Effector memory CD8-positive, alpha-beta T cell (primary cell): ENCODE measurements at places on chromosomes 12 and 14.

GRCh38 chr12:93902192-93902591, 225.0 kb downstream of the CRADD start:
- no peak for DNase-seq
- no peak overlapping the region for H3K4me3 ChIP-seq
- no peaks in the 10 kb centered on the region for H3K4me1 ChIP-seq
- H3K27me3 ChIP-seq = no peaks in the 10 kb centered on the region
- H3K36me3 ChIP-seq = peaks cover 6% of the 10 kb centered on the region

DNA sequence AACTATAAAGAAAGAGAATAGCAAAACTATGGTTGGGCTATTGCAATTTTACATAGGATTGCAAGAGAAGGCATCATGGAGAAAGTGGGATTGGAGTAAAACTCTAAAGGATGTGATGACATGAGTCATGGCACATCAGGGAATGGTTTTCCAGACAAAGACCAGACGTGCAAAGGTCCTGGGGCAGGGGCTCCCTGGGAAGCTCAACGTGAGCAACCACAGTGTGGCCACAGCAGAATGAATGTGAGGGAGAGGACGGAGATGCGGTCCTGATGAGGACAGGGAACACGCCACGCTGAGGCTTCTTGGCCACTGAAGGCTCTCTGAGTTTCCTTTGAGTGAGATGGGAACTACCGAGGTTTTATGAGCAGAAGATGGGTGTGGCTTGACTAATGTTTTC, 38.2 kb downstream of the FZD10 start:
- H3K27ac ChIP-seq = no peak overlapping the region
- no peaks in the 10 kb centered on the region for H3K36me3 ChIP-seq
- no peaks in the 10 kb centered on the region for H3K4me1 ChIP-seq
- no peak overlapping the region for H3K4me3 ChIP-seq

DNA sequence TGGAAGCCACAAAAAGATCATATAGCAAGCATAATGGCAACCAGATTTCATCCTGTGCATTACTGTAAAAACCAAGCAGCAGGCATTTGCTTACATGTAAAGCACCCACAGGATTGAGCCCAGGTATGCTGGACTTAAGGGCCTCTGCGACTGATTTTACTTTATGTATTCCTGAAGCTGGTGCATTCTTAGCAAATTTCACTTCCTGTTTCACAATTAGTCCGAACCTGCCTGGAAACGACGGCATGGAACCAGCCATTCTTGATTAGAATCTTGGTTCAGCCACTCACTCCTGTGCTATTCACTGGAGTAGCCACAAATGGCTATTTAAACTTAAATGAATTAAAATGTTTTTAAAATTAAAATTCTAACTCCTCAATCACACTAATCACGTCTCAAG, 239.2 kb downstream of the NUAK1 start:
- no peak for DNase-seq
- H3K27me3 ChIP-seq = no peaks in the 10 kb centered on the region
- peaks cover 3% of the 10 kb centered on the region for H3K36me3 ChIP-seq
- no peak overlapping the region for H3K4me3 ChIP-seq
- H3K27ac ChIP-seq = no peak overlapping the region
- H3K4me1 ChIP-seq = no peaks in the 10 kb centered on the region

DNA sequence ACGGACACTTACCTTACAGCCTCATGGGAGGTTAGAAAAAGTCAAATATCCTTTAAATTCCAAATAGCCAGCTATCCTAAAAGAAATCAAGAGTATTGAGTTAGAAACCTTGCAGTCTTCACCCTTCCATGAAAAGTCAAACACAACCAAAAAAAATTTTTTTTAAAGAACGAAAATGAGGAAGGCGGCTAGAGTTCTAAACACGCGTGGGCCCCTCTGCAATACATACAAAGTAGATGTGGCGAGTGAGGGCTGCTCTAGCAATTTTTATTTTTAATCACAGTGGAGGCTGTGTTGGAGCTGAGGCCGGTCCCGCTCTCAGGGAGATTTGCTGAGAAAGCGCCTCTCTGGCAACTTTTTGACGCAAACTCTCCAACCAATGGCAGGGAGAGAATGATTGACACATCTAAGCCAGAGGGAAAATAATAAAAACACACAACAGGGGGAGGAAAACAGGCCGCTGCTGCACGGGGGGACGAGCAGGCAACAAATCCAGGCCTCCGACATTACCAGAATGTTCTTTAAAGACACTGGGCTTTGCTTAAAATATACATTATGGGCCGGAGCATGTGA, at the start of gene OTX2:
TSS of gene OTX2 (minus strand) at position 333 of the 573 bp plus-strand sequence. CDS start 5,023 bp downstream, outside the sequence.
- no peaks in the 10 kb centered on the region for H3K36me3 ChIP-seq

DNA sequence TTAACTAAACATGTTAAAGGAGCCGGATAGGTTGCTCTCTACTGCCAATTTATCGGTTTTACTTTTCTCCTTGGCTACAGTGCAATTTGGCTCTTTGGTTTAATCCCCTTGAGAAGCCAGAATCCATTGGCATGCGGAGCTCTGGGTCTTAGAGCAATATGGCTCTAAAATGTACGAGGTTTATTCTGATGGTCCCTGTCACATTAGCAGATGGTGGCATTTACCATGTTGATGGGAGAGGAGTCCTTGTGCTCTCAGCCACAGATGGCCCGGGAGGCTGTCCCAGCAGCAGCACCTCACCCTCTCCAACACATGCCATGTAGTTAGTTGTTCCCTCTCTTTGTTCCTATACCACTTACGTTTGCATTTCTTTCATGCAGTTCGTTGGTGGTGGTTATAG, 179.7 kb downstream of the RGS6 start:
- H3K27me3 ChIP-seq = peaks cover 43% of the 10 kb centered on the region
- no peak for DNase-seq
- H3K27ac ChIP-seq = no peak overlapping the region
- H3K4me3 ChIP-seq = no peak overlapping the region
- H3K4me1 ChIP-seq = no peaks in the 10 kb centered on the region

DNA sequence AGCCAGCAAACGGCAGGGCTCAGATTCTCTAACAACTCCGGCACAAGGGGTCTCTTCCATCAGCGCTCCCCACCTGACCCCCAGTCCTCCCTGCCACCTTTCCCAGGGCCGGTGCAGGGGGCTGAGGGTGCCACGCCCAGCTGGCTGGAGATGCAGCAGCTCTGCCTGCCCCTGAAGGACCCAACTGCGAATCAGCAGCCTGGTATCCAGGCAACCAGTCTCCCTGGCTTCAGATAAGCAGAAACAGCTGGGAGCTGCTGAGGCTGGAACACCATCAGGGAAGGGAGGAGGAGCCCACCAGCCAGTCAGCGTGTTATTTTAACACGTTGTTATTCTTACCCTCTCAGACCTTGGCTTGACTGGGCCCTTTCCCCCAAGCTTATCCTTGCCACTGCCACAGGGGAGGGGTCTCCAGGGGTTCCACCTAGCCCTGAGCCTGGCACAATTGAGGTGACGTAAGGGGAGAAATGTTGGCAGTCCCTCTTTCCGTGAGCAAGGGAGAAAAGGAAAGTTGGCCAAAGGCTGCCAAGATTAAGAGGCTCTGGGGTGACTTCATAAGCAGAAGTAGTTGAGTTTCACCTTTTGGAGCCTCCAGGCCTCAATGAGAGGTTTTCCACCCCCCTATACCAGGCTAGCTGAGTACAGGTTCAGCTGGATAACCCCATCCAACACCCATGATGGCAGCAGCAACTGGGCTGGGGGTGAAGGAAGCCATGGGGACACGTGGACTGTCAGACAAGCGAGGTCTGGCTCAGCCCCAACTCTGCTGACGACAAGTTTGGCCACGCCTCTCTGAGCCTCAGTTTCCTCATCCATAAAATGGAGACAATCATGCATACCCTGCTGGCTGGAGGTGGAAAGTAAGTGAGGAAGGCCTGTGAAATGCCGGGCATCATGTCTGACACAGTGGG, 91.1 kb downstream of the IRF2BPL start:
- H3K4me3 ChIP-seq = no peak overlapping the region
- H3K27me3 ChIP-seq = no peaks in the 10 kb centered on the region
- H3K27ac ChIP-seq = no peak overlapping the region
- H3K4me1 ChIP-seq = peaks cover 2% of the 10 kb centered on the region
- H3K36me3 ChIP-seq = no peaks in the 10 kb centered on the region

DNA sequence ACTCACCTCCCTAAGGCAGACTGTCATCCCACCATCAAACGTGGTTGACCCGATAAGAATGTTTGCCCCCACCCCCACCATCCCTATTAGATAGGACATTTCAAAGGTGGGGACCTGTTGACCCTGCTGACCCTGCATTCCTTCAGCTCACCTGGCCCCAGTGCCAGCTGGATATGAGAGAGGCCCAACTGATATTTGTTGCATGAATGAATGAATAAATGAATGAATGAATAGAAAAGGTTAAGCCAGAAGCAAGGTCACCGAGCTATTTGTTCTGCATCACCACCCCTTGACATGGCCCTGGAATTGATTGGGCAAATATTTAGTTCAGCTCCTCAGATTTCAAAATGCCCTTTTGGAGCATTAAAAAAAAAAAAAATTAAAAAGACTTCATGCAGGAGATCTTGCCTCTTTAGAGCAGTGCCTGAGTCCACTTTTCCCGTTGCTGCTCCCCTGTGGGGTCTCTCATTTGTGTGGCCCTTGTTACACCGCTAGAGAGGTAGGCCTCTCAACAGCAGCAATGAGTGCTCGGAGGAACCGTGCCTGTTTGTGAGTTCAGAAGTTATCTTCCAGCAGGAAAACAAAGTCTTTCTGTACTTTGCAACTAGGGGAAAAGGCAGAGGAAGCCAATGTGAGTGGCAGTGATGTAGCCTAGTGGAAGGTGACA, 8.5 kb upstream of the SERPINA5 start:
- H3K4me1 ChIP-seq = no peaks in the 10 kb centered on the region
- no peaks in the 10 kb centered on the region for H3K36me3 ChIP-seq
- no peak for DNase-seq
- H3K4me3 ChIP-seq = no peak overlapping the region
- H3K27me3 ChIP-seq = no peaks in the 10 kb centered on the region

DNA sequence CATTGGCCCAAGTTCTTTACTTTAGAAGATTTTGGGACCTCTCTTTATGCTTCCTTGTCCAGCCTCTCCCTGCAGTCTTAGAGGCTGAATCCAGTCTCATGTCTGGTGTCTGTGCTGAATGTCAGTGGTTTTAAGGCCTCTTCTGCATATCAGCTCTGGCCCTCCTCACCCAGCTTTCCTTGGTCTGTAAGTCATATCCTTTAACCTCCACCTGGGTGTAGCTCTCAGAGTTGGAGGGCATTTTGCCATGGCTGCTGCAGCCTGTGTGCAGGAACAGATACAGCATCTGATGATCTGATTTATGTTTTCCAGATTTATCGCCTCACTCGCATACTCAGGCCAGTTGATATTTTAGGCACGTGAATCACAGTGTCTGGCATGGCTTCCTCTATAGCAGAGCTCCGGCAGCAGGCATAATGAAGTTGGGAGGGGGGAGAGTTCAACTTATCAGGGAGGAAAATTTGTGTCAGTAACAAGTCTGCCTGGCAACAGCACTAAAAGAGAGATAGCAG, 335.0 kb downstream of the PCNX1 start:
- peaks cover 26% of the 10 kb centered on the region for H3K4me1 ChIP-seq
- no peak overlapping the region for H3K4me3 ChIP-seq
- DNase-seq = no peak
- H3K27me3 ChIP-seq = peaks cover 6% of the 10 kb centered on the region
- H3K36me3 ChIP-seq = peaks cover 4% of the 10 kb centered on the region
- no peak overlapping the region for H3K27ac ChIP-seq

DNA sequence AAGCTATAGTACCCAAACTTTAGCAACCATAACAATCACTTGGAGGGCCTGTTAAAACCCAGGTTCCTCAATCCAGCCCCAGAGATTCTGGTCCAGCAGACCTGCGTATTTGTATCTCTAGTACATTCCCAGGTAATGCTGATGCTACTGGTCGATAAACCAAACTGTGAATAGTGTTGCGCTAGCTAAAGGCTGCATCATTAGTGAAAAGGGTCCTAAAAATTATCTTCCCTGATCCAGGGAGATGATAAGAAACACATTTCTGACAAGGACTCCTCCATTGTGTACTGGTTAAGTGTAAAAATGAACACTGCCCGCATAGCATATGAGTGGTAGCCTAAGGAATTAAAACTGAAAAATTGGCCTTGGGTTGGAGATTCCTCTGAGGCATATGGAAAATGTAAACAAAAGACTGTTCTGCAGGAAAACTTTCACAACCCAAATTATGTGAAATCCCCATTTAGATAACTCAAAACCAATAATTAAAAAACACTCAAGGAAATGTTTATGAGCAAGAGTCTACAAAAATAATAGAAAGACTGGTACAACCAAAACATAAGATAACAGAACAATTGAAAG, 322.7 kb downstream of the CEP128 start:
- no peaks in the 10 kb centered on the region for H3K27me3 ChIP-seq
- H3K27ac ChIP-seq = no peak overlapping the region
- H3K36me3 ChIP-seq = no peaks in the 10 kb centered on the region
- H3K4me1 ChIP-seq = no peaks in the 10 kb centered on the region

DNA sequence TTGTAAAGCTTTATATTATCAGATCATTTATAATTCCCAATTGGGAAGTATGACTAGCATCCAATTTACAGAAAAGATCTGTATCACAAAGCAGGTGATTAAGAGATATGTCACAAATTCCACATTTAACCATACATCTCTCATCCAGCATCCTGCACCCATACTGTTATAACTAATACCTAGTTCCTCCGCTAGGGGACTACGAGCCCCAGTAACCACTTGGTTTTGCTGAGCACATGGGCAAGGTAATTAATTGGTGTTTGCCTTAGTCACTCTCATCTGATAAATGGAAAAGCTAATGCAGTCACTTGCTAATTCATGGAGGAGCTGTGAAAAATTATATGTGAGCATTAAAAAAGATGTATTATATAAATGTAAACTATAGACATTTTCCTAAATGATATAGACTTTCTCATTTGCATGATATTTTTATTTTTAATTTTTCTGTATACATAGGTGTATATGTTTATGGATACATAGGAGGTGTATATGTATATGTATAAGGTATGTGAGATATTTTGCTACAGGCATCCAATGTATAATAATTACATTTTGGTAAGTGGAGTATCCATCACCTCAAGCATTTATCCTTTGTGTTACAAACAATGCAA, 1031.8 kb downstream of the GALC start:
- H3K36me3 ChIP-seq = no peaks in the 10 kb centered on the region
- no peaks in the 10 kb centered on the region for H3K27me3 ChIP-seq
- no peaks in the 10 kb centered on the region for H3K4me1 ChIP-seq
